ENCODE measurements at places on chromosomes 12 and 14.

GRCh38 chr12:19894803-19895202 lies 455.5 kb downstream of the AEBP2 start:
- DNase-seq, result no peak

- DNase-seq, result no peak
Measured at GRCh38 chr12:75913502-75914351, 117.8 kb downstream of the PHLDA1 start.

- DNase-seq, result no peak
Measured at GRCh38 chr12:120705618-120706017, 4.6 kb upstream of the UNC119B start.

GRCh38 chr12:130675791-130676190 lies 40.3 kb downstream of the RIMBP2 start:
- no peak for DNase-seq

DNA sequence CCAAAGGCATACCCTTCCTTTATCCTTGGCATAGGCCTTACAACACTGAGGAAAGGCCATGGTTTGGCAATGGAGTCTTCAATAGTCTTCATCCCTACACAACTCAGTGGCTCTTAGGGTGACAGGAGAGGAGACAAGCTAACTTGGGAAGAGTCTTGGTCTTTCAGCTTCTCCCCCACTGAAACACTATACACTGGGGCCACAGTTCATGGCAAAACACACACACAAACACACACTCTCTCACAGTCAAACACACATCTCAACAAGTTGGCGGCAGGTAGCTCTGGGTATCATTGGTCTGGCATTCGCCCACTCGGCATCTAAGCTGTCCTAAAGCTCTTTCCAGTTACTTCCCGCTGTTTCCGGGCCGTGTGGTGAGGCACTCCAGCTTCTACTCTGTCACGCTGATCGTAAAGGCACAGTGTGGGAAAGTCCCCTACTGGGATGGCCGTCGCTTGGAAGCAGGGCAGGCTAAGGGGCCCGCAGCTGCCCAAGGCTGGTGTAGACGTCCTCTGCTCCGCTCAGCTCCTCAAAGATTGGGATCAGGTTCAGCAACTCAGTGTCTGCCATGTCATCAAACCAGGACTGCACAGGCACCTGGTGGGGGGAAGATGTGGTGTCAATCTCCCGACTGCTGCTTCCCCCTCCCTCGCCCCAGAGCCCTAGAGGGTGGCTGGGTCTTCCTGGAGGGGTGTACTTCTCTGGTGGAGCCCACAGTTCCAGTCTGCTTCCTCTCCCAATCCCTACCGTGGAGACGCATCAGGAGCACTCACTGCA lies 4.8 kb upstream of the AVIL start:
- no peak for DNase-seq

GRCh38 chr12:52515927-52516831 lies 4.0 kb downstream of the KRT5 start:
- DNase-seq, result peak; percentile 85

DNA sequence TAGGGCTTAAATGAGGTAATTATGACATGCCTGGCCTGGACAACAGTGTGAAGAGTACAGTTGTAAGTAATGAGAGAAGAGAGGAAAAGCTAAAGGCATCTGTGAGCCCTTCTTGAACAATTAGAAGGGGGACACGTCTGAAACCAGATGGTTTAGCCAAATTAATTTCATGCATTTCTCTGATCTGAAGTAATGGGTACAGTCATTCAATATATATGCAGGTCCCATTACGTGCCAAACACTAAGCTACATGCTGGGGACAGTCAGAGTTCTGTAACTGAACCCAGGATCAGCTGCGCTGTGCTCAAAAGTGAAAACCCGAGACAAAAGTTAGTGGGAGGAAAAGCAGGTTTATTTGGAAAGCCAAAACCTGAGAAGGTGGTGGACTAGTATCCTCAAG lies 207.2 kb upstream of the TMTC1 start:
- no peak for DNase-seq

GRCh38 chr14:38255673-38256532 lies at the start of gene CLEC14A:
Gene CLEC14A (minus strand): TSS chr14:38256093. CDS start chr14:38256022, 71 bp downstream.
- no peak for DNase-seq

- DNase-seq, result no peak
Measured at GRCh38 chr12:112179916-112180315, 54.6 kb downstream of the TRAFD1 start.

- DNase-seq, result no peak
Measured at GRCh38 chr14:65472189-65472588, 59.7 kb downstream of the FUT8 start.

DNA sequence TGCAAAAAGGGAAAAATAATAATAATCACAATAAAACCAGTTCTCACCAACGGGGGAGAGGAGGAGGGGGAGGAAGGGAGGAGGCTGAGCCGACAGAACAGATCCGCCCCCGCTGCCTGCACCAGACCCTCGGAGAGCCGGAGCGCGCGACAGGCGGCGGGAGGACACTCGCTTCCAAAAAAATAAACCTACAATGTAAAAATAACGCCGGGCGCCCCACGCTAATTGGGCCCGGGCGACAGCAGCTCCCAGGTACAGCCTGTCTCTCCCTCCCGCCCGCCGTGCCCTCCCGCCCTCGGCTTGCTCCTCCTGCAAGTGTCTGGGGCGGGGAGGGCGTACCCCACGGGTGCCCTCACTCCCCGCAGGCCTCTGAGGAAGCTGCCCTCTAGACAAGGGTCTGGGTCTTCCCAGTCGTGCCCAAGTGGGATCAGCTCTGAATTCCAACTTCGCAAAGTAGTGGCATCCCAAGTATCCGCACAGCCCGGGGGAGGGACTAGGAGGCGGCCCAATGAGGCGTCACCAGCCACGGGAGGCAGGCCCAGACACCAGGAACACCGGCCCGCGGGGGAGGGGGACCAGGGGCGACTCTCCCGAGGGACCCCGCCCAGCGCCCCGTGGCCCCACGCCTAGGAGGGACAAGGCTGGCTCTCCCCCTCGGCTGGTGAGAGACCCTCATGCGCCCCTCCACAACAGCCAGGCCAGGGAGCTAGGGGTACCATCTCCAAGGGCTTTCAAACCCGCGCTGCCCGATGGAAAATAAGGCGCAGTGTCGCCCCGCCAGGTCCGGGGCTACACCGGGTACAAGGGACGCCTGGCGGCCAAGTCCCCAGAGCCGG lies 1.0 kb downstream of the NCOR2 start:
- DNase-seq, result no peak

DNA sequence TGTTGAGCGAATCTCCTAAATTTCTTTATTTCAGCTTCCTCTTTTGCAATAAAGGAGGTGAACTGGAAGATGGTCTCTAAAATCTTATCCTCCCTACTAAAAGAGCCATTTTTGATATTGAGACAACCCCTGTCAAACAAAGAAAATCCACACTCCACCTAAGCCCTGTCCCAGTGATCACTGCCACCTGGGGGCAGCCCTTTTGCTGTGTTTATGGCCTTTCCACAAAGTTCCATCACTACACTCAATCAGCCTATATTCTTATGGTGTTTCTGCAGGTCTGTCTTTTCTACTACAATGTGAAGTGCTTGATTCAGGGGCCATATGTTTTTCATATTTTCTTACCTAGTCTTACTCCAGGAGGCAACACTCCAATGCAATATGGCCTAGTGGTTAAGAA lies 163.7 kb downstream of the BMP4 start:
- no peak for DNase-seq

- no peak for DNase-seq
Measured at GRCh38 chr12:94037444-94037843, 110.9 kb upstream of the PLXNC1 start.

DNA sequence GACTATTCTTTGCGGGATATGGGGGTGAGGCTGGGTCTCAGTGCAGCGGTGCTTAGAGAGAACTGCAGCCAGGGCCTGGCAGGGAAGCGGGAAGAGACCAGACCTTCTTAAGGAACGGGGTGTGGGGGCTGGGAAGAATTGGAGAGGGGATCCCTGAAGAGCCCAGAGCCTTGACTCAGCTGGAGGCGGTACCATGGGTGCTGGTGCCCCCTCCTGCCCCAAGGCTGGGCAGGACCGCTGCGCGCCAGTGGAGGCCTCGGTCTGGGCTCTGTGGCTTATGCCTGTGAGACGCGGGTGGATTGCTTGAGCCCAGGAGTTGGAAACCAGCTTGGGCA lies 1.3 kb upstream of the RNU7-1 start:
- no peak for DNase-seq

DNA sequence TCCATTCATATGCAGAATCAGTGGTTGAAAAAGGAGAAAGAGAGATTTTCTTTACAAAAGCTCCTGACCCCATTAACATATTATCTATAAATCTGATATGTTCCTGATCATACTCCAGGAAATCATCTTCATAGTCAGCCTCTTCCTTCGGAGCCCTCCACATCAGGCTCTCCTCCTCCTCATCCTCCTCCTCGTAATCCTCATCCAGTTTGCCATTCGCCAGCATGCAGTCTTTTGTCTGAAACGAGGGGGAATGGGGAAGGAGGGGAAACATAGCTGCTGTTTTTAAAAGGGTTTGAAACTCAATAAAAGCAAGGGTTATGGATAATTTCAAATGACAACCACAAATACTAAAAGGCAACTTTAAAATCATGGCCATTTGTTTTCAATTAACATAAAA lies 60.9 kb downstream of the DICER1 start:
- DNase-seq, result no peak

- DNase-seq, result no peak
Measured at GRCh38 chr14:64841772-64842750, 37.6 kb downstream of the SPTB start.

GRCh38 chr12:2284857-2285256 lies 232.1 kb downstream of the CACNA1C start:
- no peak for DNase-seq

- DNase-seq, result no peak
Measured at GRCh38 chr12:77060883-77061240, 4.5 kb downstream of the E2F7 start.

DNA sequence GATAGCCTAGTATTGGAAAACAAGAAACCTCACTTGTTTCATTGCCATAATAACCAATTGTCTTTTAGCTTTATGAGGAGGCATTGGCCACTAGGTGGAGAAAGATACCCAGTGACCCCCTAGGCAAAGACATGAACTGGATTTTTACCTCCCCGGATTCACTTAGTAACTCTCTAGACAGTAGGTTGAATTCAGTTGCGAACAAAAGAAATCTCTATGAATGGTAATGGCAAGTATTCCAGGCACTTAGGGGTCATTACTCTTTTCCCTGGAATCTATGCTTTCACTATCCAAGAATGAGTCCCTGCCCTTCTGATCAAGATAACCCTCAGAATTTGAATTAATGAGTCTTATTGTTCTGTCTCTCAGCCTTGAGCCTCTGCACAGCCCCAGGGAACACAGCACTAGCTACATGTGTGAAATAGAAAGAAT lies 29.5 kb upstream of the RHOJ start:
- no peak for DNase-seq

DNA sequence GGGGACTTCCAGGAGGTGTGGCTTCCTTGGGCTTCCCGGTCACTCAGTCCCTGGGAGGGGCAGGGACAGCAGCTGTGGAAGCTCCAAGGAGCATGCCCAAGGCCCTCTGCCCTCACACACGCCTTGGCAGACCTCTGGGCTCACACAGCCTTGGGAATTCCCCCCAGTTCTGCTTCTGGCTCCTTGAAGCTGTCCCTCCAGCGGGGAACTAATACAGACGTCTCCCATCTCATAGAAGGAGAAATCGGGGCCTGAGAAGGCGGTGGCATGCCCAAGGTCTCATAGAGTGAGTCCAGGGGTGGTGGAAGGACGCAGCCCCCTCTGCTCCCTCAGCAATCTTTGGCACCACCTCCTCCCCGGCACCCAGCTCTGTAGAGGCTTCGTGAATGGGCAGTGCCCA lies 15.7 kb upstream of the TMEM119 start:
- no peak for DNase-seq

DNA sequence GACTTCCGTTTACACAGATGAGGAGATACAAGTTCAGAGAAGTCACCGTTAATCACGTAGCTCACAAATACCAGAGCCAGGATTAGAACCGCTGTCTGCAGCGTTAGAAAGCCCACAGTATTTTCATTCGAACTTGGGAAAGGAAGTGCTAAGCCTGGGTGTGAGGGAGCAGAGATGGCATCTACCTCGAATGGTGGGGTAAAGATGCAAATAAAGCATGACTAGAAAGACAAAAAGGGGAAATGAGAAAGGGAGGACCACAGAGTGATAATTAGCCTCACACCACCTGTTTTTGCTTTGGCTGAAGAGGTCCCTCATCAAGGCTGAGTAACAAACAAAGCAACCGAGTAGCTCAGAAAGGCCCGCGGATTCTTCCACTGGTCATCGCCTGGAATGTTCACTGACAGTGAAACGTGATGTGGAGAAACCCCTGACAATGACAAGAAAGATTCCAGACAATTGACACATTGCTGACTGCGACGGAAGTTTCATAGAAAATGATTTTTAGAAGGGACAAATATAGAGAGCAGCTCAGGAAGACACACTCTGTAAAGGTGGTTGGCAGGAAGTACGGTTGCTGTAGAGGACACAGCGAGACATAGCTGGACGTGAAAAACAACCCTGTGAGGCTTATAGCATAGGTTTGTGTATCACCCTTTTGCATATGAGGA lies 31.5 kb upstream of the BHLHE41 start:
- no peak for DNase-seq

GRCh38 chr14:68137704-68138619 lies 318.4 kb downstream of the RAD51B start:
- no peak for DNase-seq

GRCh38 chr12:50112456-50113218 lies 601 bp downstream of the COX14 start:
- no peak for DNase-seq

DNA sequence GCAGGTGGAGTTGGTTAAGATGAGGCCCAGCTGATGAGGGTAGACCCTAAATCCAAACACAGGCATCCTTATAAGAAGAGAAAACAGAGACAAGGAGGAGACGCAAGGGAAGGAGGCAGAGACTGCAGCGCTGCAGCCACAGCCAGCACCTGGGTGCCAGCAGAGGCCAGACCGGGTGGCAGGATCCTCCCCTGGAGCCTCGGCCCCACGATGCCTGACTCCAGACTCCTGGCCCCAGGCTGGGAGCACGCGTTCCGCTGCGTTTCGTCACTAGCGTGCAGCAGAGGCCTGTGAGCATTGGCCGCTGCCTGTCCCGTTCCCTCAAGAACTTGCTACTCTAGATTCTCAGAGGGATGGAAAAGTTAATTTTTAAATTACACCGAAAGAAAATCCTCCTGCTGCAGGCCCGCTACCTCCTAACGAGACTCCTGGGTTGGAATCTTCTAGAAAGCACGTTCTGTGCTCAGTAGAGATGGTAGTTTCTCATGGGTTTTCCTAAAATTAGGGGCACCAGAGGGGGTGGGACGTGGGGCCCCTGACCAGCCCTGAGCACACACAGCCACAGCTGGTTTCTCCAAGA lies 57.7 kb upstream of the FBRSL1 start:
- DNase-seq, result no peak

GRCh38 chr14:102917056-102917385 lies 5.4 kb upstream of the AMN start:
- no peak for DNase-seq

Data from vagina (tissue), 2 donors.